ENCODE measurements at places on chromosomes 1 and 21.

GRCh38 chr1:81254560-81254959, 546.2 kb upstream of the ADGRL2 start:
- DNase-seq, result peak; percentile 15

DNA sequence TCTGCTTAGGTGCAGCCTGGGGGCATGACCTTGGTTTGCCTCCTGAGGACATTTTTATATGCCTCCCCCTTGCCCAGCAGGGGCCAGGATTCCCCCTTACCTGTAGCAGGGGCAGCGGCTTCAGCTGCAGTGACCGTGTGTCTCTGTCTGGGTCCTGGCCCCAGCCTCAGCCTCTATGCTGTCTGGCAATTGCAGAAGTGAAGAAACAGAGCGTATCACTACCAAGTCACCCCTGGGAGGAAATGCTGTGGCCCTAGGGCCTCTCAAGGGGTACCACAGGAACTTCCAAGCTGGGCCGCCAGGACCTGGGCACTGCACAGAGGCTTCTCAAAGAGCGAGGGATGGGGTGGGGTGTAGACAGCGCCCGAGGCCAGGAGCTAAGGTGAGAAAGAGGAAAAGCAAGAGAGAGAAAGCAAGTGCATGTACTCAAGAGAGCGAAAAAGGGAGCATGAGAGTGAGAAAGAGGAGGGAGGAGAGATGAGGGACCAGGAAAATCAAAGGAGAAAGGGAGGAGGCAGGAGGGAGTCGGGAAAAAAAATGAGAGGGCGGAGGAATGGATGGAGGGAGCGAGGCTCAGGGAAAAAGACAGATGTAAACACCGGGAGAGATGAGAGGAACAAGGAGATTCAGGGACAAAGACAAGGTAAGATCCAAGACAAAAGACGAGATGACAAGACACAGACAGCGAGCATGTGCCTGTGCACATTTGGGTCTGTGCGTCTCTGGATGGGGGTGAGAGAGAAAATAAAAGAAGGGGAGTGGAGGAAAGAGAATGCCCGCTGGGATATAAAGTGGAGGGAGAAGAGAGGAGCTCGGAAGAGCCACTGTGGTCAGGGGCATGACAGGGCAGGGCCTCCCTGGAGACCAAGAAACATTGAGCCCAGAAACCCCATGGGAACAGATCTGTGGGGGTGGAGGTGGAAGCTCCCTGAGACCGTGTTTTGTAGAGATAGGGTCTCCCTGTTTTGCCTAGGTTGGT, at the start of gene PTAFR:
Gene PTAFR, minus strand, starts transcription at position 199 of the 979 bp plus-strand sequence. CDS start 25,669 bp downstream, outside the sequence.
- no peak for DNase-seq

GRCh38 chr1:119266386-119266785, 102.2 kb upstream of the HAO2 start:
- DNase-seq, result no peak

DNA sequence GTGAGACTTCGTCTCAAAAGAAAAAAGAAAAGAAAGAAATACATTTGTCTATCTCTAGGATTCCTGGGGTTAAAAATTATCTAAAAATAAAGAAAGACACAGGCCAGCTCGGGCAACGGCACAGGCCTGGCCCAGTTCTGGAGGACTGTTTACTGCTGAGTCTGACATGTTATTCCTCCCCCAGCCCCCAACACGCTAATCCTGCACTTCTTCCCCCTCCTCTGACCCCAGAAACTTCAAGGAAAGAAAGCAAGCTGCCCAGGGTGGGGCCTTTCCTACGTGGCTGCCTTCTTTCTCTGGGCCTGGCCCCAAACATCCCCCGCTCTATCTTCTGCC, 40.0 kb downstream of the ACOT7 start:
- no peak for DNase-seq

DNA sequence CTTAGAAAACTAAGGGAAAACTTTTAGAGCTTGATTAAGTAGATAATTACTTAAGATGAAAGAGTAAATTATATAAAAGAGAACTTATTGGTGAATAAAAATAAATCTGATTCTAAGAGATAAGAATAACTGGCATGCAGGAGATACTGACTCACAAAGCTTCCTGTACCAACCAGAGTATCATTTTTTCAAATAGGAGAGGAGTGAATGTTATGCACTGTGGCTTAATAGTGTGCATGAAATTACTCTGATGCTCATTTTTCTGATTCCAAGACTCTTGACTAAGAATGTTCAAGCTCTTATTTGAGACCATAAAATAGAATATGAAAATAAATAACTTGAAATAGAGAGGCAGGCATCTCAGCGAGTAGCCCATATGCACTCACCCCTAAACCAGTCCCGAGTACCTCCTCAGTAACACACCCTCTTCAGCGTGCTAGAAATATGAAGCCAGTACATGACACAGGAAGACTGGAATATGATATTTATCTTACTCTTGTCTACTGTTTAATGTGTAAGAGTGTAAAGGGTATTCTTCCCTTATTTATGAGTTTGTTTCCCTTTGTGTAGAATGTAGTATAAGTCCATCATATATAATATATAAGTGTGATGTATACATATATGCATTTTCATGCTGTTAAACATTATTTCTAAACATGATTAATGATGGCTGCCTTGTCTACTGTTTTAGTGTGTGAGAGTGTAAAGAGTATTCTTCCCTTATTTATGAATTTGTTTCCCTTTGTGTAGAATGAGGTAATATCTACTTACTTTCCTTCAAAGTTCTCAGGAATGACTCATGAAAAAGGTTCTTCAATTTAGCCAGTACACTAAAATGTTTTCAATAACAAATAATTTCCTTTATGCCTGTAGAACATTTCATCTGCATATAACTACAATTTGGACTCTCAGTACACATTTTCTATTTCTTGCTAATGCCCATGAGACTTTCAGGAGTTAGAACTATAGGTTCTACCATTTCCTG, 99.2 kb upstream of the PALMD start:
- no peak for DNase-seq

- no peak for DNase-seq
Measured at GRCh38 chr1:90346757-90347156, 351.8 kb downstream of the ZNF326 start.

DNA sequence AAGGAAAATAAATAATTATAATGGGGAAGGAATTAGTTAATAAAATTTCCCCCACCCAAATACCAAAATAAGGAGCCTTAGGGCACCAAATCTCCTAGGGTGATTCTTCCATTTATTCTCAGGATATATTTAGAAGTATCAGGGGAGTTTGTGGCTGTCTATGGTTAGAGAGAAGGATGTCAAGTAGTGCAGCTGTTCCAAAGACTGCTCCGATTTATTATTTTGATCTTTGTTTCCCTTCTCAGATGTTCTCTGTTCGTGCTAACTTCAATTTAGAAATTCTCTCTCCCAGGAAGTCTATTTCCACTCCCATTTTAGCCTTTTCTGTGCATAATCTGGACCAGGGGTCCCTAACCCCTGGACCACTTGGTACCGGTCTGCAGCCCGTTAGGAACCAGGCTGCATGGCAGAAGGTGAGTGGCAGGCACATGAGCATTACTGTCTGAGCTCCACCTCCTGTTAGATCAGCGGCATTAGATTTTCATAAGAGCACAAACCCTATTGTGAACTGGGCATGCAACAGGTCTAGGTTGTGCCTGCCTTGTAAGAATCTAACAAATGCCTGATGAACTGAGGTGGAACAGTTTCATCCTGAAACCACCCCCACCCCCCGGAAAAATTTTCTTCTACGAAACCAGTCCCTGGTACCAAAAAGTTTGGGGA, 9.3 kb upstream of the MAST2 start:
- no peak for DNase-seq

- no peak for DNase-seq
Measured at GRCh38 chr1:50964863-50965262, 4.8 kb upstream of the FAF1 start.

DNA sequence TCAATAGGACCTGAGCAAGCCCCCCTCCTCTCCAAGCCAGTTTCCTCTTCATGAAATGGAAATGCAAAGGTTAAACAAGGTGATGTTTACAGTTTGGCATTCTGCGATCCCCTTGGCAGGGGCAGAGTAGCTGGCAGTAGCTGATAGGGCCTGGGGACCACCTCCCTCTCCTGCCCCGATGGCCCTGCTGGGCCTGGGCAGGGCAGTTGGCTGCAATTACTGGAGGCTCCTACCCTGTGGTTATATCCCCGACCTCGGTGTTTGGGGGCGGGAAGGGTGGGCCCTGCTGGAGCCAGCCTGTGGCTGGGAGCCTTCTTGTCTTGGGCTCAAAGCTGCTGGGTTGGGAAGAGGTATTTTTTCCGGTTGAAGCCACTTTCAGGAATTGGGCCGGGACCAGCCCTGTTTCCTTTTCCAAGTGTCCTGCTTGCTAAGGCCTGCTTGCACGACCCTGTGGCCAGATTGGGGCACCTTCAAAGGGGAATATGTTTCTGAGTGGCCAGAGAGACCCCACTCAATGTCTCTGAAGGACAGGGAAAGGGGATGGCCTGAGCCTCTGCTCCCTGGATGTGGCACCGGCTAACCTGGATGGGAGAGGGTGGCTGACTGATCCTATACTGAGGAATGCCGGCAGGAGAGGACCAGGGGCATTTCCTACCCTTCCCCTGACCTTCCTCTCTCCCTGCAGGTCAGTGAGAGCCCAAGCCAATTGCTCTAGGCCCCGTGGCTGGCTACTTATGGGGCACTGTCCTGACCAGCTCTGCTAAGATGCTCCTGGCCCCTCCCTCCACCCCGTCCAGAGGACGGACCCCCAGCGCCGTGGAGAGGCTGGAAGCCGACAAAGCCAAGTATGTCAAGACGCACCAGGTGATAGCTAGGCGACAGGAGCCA, 1.9 kb downstream of the FAM110D start:
- no peak for DNase-seq

GRCh38 chr1:233366575-233366974, 39.1 kb downstream of the MAP3K21 start:
- DNase-seq, result no peak

DNA sequence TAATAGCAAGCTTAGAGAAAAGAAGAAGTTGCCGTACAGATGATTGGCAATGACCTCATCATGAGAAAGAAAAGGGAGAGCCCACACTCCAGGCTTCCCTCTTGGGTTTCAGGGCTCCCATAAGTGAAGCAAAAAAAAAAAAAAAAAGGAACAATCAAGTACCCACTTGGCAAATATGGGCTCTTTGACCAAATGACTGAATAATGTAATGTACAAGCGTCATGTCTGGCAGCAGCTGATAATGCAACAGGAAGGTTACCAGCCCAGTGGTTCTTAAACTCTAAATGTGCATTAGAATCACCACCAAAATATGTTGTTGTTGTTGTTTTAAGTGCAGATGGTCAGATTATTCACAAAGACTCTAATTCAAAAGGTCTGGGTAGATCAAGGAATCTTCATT, 13.5 kb downstream of the TNFSF4 start:
- no peak for DNase-seq

- no peak for DNase-seq
Measured at GRCh38 chr1:165501330-165501969, 42.4 kb upstream of the LRRC52 start.

- DNase-seq, result no peak
Measured at GRCh38 chr1:36359911-36360550, 25.7 kb downstream of the STK40 start.

DNA sequence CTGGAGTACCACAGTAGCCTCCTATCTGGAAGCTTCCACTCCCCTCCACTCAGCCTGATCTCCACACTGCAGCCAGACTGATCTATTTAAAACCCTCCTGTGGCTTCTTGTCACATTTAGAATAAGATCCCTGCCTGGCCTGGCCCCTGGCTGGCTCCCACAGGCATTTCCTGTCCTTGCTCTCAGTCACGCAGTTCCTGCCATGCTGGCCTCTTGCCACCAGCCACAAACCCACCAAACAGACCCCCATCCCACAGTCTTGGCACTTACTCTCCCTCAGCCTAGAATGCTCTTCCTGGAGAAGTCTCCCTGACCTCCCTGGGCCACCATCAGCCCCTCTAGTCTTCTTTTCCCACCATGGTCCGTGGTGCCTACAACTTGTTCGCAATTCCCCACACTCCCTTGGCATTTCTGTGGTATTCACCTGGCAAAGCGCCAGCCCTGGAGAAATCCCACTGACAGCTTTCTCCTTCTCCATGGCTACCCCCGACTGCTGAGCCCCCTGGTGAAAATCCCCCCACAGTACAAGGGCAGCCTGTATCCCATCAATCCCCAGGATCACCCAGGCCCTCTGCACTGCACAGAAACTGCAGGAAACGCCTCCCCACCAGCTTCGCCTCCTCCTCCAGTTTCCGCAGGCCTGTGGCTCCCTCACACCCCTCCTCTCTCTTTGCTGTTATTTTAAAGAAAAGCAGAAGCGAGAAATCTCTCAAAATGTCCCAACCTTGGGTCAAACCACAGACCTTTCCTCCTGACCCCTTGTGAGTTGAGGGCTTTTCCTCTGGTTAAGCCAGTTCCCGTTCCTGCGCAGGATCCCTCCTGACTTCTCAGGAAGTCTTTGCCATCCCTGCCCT, 94.5 kb downstream of the SYT2 start:
- no peak for DNase-seq

DNA sequence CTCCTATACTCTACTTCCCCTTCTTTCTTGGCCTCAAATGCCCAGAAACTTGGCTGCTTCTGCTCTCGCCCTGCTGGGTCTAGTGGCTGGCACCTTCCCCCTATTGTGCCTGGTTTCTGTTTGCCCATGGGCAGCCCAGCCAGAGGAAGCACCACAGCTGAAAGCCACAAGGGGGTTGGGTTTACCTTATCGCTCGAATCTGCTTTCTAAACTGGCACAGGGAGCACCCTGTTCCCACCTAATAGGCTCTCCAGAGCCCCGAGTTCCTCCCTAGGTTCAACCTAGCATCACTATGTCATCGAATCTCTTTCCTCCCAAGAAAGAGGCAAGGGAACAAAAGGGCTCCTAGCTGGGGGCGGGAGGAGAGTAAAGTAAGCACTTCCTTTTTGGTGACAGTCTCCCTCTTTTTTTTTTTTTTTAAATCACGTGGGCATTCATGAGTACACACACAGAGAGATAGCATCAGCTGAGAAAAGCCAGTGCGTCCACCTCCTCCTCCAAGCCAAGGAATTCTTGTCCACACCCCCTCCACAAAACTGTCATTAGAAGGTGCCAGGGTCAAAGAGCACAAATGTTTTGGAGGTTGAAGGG, 72.8 kb downstream of the PLEKHA6 start:
- DNase-seq, result peak; percentile 37

GRCh38 chr1:37238364-37239224, 204.3 kb upstream of the GRIK3 start:
- DNase-seq, result no peak

DNA sequence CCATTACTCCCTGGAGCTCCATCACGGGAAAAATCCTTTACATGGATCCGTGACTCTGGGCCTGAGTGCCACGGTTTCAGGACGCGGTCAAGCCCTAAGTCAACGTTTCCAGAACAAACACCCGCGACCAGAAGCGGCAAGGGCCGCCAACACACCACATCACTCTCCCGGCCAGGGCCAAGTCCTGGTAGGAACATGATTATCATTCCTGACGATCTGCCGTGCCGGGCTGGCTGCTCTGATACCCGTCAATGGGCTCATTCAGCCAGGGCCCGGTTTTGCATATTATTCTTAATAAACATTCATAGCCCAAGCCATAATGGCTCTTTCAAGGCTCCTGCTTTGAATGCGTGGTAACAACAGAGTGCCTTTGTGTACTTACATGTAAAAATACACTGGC, 44.6 kb upstream of the SIM2 start:
- DNase-seq, result no peak

DNA sequence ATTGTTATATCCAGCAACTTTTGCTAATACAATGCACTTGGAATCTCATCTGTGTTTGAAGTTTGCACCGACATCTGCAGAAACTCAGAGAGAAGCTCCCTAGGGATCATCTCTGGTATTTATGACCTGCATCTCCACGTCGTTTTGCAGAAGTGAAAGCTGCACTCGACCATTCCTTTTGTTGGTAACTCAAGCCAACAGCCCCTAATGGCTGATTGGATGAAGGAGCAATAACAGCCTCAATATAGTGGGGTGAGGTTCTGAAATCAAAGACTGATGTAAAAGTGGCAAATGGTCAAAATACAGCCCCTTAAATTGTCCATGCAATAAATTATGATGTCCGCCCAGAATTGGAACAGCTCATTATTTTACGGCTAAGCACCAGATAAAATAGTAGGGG, 344.2 kb upstream of the KAZN start:
- DNase-seq, result no peak

All from HuH-7.5 (cell line).